Neuronal stem cell (in vitro differentiated cells): ENCODE measurements at places on chromosomes 16 and 17.

DNA sequence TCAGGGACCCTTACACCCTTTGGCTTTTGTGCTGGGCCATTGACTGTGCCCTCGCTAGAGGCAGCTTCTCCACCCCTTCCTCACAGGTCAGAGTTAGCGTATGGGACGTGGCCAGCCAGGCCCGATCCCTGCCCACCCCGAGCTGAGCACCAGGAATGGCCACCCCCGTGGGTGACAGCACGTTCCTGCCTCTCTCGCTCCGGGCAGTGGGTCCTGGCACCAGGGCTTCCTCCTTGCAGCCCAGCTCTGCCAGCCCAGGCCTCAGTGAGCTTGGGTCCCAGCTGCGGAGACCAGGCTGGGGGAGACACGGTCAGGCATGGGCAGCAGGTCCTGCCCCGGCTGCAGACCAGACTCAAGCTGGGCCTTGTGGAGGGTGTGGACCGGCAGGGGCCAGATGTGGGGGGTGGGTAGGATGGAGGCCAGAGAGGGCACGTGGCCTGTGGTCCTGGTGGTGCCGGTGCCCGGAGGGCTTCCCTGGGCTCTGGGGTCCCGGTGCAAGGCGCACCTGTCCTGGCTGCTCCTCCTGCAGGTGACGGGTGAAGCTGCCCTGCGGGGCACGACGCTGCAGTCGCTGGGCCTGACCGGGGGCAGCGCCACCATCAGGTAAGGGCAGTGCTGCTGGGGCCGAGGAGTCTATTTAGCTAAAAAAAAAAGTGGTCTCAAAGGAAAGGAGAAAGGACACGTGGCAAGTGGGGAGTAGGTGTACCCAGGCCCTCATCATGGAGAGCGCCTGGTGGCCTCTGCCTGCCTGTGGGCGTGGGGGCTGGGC, 18.2 kb downstream of the ASPSCR1 start:
- no peak for DNase-seq

GRCh38 chr17:38353086-38353604, 1.5 kb downstream of the SOCS7 start:
- no peak for DNase-seq

DNA sequence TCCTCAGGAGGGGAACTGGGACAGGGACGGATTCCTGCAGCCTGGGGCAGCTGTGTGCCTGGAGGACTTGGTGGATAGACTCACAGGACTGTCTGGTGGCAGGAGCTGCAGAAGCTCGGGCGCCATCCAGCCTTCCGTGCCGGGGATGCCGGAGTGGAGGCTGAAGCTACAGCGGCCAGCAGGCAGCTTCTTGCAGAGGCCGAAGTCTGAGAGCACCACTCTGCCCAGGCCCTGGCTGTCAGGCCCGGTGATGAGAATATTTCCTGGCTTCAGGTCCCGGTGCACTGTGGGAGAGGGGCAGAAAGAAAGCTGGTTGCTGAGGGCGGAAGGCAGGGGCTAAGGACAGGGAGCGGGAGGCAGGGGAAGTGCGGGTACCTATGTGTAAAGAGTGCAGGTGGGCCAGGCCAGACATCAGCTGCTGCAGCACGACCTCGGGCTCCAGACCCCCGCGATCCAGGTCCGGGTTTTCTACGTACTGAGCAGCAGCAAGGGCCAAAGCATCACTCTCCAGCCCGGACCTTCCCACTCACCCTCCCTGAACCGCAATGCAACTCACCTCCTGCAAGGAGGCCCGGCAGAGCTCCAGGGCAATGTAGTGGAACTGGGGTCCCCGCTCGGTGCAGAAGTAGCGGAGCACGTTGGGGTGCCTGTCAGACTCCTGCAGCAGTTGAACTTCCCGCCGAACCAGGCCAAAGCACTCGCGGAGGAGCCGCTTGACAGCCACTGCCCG, 16.1 kb downstream of the PLK1 start:
- peak; percentile 58 for DNase-seq

DNA sequence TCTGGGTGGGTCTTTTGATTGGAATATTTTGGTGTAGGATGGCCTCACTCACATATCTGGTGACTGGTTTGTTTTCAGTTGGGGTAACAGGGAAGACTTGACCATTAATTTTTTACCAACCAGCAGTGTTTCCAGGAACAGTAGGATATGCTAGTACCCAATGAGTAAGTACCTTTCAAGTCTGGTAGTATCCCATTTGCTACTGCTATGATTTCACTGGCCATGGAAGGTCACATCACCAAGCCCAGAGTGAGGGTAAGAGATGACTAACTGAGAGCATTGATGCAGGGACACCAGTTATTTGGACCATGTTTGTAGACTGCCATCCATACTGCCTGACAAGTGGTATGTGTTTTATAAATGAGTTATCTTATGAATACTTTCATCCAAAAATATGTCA, 277.7 kb downstream of the MAP2K6 start:
- DNase-seq, result no peak

DNA sequence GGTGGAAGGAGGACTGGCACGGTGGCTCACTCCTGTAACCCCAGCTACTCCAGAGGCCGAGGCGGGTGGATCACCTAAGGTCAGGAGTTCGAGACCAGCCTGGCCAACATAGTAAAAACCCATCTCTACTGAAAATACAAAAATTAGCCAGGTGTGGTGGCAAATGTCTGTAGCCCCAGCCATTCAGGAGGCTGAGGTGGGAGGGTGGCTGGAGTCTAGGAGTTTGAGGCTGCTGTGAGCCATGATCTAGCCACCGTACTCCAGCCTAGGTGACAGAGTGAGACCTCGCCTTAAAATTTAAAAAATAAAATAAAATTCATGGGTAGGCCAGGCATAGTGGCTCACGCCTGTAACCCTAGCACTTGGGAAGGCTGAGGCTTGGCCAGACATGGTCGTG, 1.2 kb upstream of the RPH3AL start:
- no peak for DNase-seq

- no peak for DNase-seq
These were observed 101.7 kb downstream of the CYB561 start for GRCh38 chr17:63344383-63344782.

DNA sequence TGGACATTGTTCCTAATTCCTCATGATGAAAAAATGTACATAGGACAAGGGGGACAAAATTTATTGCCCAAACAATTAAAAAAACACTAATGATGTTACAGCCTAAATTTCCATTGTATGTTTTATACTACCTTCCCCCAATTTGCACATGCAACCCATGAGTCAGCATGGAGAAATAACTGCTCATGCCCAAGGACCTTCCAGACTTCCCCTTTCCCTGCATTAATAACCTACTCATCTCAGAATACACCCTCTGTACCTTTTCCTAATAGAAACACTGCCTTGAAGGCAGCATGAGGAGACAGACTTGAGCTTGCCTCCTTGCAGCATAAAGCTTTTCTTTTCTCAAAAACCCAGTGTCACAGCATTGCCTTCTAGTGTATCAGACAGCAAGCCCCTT, 2402.8 kb downstream of the TP53TG3F start:
- no peak for DNase-seq

- DNase-seq, result no peak
These were observed 4.7 kb downstream of the ZACN start for GRCh38 chr17:76083536-76084182.
